ENCODE measurements at places on chromosomes 11 and 22.

DNA sequence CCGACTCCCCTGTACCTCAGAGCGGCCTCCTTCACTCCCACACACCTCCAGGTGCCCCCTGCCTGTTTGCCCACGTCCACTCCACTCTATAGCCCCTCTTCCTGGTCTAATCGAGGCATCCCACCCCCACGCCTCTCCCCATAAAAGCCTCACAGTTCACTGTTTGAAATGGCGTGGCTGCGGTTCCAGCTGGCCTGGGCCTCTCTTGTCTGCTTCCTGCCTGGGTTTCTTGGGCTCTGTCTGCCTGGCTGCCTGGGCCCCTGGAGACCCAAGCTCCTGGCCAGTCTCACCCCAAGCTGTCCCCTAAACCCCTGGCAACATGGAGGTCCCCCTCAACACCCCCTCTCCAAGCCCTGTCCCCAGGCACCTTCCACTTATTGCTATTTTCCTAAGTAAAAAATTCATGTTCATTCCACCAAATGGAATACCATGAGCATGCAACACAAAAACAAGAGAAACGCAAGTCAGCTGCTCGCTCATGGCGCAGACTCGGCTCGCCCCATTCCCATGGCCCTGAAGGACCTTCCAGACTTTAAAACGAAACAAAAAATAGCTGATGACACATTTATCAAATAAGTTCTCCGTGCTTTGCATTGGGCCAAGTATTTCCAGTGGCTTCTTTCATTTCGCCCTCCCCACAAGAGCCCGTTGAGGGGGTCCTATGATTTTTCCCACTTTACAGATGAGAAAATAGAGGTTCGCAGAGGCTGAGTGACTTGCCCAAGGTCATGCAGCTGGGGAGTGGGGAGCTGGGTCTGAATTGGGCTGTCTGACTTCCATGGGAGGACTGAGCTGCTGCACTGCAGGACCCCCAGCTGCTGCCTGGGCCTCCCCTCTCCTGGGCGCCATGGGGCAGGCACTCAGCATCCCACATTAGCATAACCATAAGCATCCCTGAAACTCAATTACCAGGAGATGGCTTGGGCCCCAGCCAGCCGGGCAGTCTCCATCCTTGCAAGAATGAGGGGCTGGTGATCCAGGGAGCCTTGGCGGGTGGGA lies 11.7 kb upstream of the FLRT1 start:
- DNase-seq: no peak

DNA sequence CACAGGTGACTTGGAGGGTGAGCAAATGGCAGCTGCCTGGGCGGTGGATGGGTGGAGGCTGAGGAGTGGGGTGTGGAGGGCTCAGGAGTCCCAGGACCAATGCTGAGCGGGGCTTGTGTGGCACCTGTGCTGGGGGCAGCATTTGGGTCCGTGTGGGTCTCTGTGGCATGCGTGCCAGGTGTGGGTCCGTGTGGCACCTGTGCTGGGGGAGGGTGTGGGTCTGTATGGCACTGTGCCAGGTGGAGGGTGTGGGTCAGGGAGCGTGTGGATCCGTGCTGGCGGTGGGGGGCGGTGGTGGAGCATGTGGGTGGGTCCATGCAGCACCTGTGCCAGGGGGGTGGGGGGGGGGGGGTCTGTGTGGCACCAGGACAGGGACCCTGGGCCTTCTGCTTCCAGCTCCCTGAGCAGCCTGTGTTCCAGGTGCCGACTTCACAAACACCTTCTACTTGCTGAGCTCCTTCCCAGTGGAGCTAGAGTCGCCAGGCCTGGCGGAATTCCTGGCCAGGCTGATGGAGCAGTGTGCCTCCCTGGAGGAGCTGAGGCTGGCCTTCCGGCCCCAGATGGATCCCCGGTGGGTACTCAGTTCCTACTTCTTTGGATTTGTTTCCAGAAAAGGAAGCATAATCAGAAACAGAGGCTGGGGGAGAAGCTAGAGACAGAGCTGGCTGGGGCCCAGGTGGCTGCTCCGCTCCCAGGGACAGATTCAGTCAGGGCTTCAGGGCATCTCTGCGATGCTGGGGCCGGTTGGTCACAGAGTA lies 14.7 kb downstream of the SELENOO start:
- DNase-seq: no peak

DNA sequence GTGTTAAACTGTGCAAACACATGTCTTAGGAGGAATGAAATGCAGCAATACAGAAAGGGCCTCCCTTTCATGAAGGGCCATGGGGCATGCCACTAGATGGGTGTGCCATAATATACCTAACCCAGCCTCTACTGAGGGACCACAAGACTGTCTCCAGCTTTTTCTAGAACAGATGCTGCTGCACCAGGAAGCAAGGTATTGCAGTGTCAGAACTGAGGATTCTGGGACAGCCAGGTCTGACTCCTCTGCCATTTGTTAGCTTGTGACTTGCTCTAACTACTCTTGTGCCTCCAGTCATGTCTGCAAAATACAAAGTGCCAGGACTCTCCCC lies 53.2 kb downstream of the HIRA start:
- DNase-seq: no peak

- no peak for DNase-seq
These were observed 1073.7 kb downstream of the BRD1 start for GRCh38 chr22:48753752-48754517.

- DNase-seq: no peak
These were observed 71.2 kb downstream of the CLPB start for GRCh38 chr11:72363112-72363511.

DNA sequence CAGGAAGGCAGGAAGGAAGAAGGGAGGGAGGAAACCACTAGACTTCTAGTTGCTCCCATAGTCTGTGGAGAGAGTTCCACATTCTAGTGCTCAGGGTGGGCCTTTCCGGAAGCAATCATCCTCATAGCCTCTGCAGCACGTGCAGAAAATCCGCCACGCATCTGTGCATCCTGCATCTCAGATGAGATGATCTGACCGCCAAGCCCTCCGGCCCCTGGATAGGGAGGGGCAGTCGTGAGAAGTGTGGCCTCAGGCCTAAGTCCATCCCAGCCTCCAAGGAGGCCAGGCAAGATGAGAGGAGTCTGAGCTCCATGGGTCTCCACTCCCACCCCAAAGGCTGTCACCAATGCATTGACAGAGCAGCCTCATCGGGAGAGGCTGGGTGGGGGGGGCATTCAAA lies 30.4 kb upstream of the IGSF9B start:
- DNase-seq: no peak

DNA sequence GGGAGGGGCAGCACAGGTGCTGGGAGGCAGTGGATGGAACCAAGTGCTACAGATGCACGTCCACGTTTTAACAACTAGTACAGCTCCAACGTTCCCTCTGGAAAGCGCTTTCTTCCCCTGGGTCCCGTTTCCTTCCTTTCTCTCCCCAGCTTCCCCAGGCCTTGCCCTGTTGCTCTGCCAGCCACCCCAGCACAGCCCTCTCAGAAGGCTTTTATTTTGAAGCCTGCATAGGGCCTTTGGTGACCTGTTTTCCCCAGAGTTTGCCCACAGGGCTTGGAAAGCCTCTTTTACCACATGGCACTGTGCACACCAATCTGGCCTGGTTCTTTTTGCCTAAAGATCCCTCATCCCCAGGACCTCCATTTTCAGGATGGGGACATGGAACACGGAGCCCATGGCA lies 13.9 kb upstream of the NCF4 start:
- DNase-seq: no peak

- DNase-seq: no peak
These were observed 18.5 kb upstream of the CACNG2 start for GRCh38 chr22:36722055-36722454.

- DNase-seq: no peak
These were observed 69.5 kb downstream of the ADM start for GRCh38 chr11:10374386-10374785.

DNA sequence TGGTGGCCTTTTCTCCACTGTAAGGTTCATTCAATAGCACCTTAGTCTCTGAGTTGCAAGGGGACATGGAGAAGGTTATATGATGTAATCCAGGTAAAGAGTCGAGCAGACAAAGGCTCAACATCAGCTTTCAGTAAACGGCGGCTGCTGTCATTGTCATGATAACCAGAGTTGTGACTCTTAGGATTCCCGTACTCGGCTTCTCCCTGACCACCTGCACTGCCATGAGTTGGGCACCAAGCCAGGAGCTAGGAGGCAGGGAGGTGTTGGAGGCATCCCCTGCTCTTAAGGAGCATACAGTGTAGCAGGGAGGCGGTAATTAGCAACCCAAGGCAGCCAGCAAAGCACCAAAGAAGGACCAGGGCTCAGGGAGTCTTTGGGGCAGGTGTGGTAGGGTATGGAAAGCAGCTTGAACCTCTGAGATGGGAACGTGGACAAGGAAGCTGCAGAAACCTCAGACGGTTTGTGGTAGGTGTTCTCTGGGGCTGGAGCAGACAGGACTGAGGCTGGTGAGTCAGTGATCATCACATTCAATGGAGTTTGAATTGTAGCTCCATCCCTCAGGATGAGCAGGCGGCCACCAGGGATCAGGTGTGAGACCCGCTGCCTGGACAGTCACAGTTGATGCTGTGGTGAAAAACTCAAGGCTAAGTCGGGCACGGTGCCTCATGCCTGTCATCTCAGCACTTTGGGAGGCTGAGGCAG lies 31.7 kb downstream of the LIF start:
- no peak for DNase-seq

DNA sequence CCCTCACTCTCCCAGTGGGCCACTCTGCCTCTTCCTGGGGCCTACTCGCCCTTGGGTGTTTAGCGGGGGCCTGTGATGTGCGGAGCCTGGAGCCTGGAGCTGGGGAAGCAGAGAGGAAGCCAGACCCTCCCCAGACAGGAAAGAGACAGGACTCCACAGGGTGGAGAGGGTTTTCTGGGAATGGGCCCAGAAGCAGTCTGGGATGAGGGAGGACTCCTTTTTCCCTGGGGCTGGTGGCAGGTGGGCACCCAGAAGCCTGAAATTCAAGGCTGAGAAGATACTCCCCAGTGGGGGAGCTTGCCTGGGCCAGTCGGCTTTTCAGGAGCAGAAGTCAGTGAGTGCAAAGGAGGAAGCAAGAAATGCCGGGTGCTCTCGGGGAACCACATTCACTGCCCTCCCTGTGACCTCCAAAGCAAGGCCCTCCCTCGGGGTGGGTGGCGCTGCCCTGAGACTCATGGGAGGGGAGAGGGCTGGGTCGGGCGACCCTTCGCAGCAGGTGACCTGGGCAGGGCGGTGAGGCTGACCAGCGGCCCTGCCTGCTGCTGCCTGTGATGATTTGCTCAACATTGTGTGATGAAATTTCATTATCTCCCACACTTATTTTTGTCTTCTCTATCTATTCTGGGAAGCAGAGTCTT lies 1377.4 kb downstream of the BRD1 start:
- no peak for DNase-seq

GRCh38 chr11:14026961-14027360 lies 64.4 kb downstream of the SPON1 start:
- no peak for DNase-seq

DNA sequence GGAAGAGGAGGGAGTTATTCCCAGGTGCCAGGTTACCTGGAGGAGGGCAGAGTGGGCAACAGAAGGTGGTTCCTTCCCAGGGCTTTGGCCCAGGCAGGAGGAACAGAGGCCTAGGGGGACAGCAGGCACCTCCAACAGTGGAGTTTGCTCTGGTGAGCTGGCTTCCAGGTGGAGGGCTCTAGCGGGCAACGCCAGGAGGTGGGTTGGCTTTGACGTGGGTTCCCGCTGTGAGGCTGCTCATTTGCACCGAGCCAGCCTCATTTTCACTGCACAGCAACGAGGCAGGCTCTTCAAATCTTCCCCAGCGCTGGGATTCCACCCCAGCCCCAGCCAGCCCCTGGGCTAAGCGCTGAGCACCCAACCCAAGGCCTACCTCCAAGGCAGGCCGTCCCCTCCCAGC lies 8.1 kb downstream of the IGSF9B start:
- DNase-seq: no peak

DNA sequence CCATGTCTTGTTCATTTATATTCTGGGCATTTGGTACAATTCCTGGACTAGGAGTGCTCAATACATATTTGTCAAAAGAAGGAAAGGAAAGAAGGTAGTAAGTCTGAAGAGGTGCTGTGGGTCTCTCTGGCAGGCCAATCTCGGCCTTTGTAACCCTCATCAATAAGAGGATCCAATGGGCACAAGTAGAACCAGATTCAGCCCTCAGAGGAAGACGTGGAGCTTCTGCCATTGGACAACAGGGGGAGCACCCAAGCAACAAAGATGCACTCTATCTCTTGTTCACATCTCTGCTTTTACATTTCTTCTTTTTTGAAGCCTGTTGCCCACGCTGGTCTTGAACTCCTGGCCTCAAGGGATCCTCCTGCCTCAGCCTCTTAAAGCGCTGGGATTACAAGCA lies 2.2 kb upstream of the VPS11 start:
- DNase-seq: no peak

DNA sequence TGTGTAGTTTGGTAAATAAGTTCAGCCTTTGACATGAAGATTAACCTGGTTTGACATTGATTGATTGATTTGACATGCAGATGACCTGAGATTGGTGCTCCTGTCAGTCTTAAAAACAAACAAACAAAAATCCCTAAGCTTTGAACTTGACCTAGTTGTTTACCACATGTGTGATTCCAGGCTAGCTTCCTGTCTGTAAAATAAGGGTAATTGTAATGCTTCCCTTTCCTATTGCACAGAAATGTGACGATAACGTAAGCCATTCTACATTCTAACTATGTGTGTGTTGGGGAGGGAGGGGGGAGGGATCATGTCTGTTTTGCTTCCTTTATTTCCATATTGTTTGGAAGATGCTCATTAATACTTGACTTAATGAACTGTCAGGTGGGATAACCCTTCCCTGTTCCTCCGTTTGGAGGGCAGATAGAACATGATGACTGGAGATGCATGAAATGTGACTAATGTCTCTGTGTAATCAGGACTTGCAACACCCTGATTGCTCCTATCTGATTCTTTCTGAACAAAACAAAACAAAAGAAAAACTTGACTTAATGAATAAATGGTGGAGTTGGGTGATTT lies 106.1 kb upstream of the CLMP start:
- no peak for DNase-seq

GRCh38 chr11:72274435-72274834 lies 30.5 kb upstream of the PHOX2A start:
- no peak for DNase-seq

- no peak for DNase-seq
These were observed 898.2 kb upstream of the RAG2 start for GRCh38 chr11:37496201-37496600.

DNA sequence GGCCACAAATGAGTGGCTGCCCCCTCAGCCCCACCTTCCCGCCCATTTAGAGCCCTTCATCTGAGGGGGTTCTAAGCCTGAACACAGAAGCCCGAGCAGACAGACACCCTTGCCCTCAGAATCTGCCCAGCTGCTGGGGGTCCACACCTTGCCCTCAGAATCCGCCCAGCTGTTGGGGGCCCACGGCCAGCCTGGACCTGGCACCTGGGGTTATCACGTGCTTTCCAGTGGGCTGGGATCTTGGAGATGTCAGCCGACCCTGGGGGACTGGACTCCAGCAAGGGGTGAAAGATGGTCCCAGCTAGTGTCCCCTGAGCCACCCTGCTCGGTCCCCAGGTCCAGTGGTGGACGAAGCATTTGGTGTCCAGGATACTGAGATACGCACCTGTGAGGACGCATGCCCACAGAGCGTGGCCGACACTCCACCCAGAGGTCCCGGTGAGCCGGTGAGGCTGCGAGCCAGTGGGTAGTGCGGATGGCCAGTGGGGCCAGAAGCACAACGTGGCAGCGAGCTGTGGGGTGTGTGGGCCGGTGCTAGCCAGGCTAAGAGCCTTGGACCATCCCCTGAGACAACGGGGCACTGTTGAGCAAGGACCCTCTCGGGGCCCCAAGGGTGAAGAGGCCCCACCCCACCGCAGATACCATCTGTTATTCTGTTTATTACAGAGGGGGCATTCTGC lies 3.1 kb upstream of the CTSD start:
- no peak for DNase-seq

- DNase-seq: no peak
These were observed 615.7 kb downstream of the BRD1 start for GRCh38 chr22:49212002-49212401.

- no peak for DNase-seq
These were observed 45.6 kb downstream of the TPCN2 start for GRCh38 chr11:69094111-69094914.

Data from amygdala (tissue), 56 donors.